Inflammatory macrophage treated with lipopolysaccharide for 1 hour (primary cell): ENCODE measurements at places on chromosomes 11 and 22.

DNA sequence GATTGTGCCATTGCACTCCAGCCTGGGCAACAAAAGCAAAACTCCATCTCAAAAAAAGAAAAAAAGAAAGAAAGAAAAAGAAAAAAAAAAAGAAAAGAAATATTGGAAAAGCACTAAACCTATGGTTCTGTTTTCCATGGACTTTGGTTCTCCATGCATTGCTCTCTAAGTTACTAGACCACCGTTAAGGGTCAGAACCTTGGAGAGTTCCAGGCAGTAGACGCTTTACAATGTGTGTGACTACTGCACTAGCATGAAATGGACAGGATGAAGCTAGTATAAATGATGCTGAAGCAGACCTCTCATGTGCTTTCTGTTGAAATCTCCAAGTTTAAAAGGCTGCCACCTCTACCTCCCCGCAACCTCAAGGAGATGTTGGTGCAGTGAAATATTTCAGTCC, 63.5 kb downstream of the SIK2 start:
- no peak for DNase-seq

DNA sequence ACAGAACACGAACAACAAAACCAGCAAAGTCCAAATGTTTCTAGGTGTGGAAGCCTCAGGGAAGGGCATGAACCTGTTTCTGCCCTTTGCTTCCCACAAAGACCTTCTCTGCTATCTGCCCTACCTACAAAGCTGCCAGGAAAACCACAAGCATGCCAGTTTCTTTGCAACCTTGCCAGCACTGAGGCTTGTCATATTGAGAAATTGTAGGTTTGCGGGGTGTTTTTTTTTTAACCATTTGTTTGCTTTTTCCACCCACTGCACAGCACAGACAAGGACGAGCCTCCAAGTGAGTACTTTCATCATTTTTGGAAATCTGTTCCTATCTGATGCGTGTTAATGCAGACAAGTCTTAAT, 12.8 kb downstream of the PARVG start:
- DNase-seq, result no peak

DNA sequence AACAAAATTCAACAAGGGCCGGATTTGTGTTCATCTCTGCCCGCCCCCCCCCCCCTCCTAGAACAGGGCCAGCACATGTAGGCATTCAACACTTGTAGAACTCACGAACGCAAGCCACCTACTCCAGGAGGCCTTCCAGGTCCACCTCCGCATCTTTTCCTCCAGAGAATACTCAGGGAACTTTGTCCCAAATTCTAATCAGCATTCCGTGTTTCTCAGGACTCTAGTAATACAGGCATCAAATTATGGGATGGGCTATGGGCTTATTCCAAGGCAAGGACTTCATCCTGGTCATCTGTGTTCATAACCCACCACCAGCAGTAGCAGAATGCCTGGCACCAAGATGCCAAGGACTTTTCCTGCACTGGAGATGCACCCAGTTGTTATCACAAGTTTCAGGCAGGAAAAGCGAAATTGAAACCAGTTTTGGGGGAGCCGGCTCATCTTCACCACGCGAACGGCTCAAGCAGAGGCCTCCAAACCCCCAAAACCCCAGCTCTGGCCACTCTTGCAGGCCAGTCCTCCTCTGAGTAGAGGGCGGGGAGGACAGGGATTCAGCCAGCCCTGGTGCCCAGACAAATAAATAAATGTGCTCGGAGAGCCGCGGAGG, 462 bp downstream of the UBE2L6 start:
- peak; percentile 40 for DNase-seq

DNA sequence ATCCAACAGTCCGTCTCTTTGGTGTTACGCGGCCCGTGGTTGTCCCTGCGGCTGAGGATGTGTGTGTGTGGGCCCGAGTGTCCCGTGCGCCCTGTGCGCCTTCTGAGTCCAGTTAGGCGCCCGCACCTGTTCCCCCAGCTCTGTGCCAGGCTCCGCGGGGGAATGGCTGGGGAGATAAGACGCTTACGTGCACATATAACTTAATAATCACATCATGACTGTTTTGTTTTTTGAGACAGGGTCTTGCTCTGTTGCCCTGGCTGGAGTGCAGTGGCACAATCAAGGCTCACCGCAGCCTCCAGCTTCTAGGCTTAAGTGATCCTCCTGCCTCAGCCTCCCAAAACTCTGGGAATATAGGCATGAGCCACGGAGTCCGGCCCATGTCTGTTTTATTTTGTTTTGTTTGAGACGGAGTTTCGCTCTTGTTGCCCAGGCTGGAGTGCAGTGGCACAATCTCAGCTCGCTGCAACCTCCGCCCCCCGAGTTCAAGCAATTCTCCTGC, 817 bp downstream of the ARL2 start:
- DNase-seq, result no peak

GRCh38 chr11:82996966-82997606, 74.6 kb downstream of the RAB30 start:
- no peak for DNase-seq

DNA sequence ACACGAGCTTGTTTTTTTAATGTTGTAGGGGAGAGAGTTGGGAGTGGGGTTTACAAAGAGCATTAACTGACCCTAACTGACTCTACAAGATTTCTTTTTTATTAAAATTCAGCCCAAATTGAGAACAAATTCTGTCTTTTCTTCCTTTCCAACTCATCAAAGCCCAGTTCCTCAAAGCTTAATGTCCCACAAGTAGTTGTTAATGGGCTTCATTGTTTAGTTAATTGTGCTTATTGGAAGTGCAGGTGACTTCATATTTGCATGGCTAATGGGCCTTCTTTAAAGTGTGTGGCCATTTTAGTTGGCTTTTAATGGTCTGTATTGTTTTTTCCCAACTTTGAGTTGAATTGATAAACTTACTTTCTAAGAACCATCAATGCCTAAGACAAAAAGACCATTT, 39.8 kb downstream of the MPPED2 start:
- no peak for DNase-seq

- DNase-seq, result no peak
Observed at GRCh38 chr11:93652679-93653078, 8.8 kb upstream of the CEP295 start.

- DNase-seq, result no peak
Observed at GRCh38 chr22:46569848-46570695, 32.7 kb upstream of the CELSR1 start.

GRCh38 chr11:118198370-118198769, 21.9 kb upstream of the SCN2B start:
- peak; percentile 81 for DNase-seq

- DNase-seq, result no peak
Observed at GRCh38 chr22:48153726-48154125, 1391.3 kb downstream of the TBC1D22A start.

DNA sequence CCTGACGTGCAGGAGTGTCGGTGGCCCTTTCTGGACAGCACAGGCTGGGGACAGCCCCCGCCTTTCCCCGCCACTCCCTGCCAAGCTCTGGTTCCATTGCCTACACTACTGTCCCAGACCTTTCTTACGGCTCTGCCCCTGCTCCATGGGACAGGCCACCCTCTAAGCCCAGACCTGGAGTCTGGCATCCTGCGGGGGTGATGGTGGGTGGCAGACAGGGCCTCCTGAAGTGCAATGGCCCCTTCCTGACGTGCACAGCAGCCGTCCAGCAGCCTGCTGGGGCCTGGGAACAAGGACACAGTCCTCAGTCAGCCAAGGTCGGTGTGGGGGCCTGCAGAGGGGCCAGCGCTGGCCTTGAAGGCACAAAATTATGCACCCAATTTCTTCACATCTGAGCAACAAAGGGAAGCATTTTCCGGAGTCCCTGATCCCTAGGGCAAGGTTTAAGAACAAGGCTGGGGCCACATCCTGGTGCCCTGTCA, 79.7 kb upstream of the KCNQ1OT1 start:
- no peak for DNase-seq

GRCh38 chr11:130160498-130161155, 1.0 kb downstream of the ST14 start:
- no peak for DNase-seq

- DNase-seq, result no peak
Observed at GRCh38 chr11:95305705-95306104, 74.7 kb upstream of the SESN3 start.

DNA sequence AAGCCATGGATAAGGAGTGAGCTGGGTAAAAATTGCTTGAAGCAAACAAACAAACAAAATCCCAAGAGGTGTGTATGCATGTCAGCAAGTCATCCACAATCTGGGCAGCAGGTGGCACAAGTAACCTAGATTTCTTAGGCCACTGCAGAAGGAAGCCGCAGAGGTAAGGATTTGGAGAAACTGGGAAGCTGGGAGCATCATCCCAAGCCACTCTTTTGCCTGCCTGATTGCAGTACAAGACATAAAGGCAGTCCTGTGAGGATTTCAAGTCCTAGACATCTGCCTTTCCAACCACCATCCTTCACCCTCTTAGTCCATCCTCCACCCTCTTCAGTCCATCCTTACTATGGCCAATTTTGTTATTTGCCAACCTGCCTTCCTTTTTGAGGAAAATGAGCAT, 67.2 kb upstream of the BMAL1 start:
- peak; percentile 25 for DNase-seq

DNA sequence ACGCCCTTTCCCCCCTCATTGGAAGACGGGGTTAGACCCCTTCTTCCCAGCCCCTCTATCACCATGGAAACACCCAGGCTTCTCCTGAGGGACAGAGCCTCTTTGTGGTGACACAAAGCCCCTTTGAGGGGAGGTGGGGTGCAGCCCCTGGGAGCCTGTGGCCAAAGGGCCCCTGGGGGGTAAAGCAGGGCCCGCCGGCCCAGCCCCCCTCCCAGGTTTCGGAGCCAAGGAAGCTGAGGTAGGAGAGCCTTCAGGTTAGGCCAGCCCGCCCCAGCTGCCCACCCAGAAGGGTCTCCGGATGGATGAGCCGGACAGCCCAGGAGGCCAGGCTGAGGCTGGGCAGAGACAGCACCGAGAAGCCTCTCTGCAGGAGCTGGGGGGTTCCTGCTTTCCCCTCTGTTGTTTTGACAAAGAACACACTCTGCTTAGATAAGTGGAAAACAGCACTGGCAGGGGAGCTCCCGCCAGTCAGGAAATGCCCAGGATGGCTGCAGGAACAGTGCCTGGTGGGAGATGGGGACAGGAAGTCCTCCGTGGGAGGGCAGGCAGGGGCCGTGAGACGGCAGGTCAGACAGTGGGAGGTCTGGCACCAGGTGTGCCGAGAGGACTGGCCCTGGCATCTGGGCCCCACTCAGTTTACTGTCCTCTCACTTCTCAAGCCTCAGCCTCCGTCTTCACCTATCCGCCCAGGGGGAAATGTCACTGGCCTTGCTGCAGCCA, 18.2 kb downstream of the ARVCF start:
- no peak for DNase-seq

DNA sequence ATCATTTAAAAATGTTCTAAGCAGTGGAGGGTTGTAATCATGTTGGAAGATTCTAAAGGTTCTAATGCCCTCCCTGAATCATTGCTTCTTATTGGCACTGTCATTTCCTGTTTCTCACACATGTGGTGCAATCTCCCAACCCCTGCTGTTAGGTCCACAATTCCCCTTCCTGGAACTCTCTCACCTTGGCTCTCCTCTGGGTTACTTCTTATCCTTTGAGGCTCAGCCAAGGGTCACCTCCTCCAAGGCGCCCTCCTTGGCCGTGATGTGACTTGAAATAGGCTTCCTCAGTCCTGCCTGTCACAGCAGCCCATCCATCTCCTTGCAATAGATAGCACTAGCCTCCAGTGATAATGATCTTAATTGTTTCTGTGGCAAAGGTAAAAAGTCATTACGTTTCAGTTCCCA, 149.8 kb downstream of the TTC17 start:
- DNase-seq, result no peak

GRCh38 chr11:1260023-1260501, 37.2 kb downstream of the MUC5B start:
- peak; percentile 11 for DNase-seq

GRCh38 chr11:69333149-69333710, 39.3 kb downstream of the MYEOV start:
- DNase-seq, result no peak
